ENCODE measurements at places on chromosomes 16 and 17.

- DNase-seq = peak; percentile 49
Measured at GRCh38 chr16:68264128-68265077, at the start of gene SLC7A6. Gene SLC7A6, plus strand, starts transcription at chr16:68264526. Its CDS starts 10,201 bp downstream, at chr16:68274727.

DNA sequence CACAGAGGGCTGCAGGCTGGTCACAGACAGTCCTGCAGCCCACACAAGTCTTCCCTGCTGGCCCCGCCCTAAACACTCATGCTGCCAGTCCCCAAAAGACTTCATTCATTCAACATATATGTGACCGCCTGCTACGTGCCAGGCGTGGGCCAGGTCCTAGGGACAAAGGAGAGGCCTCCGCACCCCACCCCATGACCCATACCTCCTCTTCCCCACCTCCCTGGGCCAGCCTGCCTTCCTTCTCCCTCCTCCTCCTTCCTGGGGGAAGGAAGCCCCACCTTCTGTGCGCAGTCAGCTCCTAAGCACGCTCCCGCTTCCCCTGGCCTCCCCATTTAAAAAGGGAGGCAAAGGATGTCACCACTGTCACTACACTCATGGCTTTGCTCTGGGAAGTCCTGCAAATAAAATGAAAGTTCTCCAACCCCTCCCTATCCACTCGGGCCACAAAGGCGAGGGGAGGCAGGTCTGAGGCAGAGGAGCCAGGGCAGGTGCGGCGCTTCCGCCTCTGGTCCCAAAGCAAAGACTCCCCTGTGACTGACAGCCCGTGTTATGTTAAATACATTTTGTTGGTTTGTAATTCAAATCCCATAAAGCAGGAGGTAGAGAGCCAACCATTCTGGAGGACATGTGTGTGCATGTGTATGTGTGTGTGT is 9.0 kb downstream of the DNAAF8 start:
- no peak for DNase-seq

GRCh38 chr17:50476545-50477315 is 1.9 kb upstream of the RSAD1 start:
- DNase-seq = peak; percentile 73

GRCh38 chr17:35769895-35770486 is 9.3 kb downstream of the C17orf50 start:
- DNase-seq = no peak

- DNase-seq = peak; percentile 85
Measured at GRCh38 chr17:28575126-28575795, 1.4 kb downstream of the ALDOC start.

- no peak for DNase-seq
Measured at GRCh38 chr16:13270602-13271001, 369.2 kb downstream of the SHISA9 start.

DNA sequence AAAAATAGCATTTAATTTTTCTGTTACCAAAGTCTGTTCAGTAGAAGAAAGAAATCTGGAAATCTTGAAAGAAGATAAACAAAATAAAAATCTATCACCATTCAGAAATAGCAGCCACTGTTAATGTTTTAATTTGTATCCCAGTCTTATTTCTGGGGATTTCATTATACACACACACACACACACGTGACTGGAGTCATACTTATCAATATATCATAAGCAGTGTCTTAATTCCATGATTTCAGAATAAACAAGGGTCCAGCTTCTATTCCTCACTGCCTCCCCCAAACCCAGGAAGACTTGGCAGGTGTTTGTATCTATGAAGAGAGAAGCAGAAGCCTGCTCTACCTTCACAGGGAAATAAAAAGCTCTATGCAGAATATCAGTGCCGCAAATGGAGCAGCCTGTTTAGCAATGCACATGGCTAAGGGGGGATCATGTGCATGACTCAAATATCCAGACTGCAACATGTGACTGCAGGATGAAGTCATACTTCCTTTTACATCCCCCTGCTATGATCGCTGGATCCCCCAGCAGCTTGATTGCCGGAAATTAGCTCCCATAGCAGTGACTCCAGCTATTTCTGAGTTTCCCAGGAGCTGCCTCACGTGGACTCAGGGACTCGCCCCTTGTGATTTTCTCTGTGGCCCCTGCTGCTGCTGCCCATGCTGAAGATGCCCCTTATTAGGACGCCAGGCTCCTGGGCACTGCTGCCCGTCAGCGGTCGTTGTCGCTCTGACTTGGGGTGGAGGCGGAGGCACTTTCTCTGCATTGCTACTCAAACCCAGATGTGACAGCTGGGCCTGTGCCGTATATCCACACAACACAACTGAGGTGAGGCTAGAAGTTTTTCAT is 341.0 kb downstream of the CPPED1 start:
- DNase-seq = no peak

DNA sequence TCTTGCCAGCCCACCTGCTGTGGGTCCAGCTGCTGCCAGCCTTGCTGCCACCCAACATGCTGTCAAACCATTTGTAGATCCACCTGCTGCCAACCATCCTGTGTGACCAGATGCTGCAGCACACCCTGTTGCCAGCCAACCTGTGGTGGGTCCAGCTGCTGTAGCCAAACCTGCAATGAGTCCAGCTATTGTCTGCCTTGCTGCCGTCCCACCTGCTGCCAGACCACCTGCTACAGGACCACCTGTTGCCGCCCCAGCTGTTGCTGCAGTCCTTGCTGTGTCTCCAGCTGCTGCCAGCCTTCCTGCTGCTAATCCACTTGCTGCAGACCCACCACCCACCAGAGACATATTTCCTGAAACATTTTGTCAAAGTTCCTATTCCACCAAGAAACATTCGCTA is 641 bp downstream of the KRTAP9-1 start:
- no peak for DNase-seq

GRCh38 chr17:33091271-33091670 is 99.6 kb downstream of the SPACA3 start:
- DNase-seq = no peak

GRCh38 chr17:37506678-37507077 is 17.0 kb downstream of the DUSP14 start:
- peak; percentile 86 for DNase-seq

DNA sequence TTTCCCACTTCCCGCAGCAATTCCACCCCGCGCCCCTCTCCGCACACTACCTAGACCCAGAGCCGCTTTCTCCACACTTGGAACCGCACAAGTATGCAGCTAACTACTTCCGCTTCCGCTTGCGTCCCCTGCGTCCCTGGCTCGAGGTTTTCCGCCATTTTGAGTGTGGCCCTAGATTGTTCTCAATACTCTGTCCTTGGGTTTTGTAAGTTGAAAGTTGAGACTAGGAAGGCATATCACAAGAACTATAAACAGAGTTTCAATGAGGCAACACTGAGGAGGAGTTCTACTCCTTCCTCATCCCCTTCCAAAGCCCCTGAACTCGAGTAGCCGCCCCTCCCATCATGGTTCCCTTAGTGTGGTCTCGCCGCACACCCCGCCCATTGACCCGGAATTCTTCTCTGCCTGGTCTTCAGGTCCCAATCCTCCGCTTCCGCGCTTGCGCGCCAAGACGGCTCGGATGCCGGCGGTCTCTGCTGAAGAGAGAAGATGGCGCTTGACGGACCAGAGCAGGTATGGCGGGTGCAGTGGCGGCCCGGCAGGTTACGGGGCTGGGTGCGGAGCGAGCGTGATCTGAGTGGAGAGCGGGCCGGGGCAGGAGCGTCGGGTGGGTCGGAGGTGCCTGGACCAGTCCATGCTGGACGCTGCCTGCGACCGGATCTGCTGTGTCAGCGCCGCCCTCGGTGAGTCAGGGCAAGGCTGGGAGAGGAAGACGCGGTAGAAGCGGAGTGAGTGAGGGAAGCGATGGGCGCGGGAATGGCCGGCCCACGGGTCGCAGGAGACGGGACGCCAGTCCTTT is at the start of the genes FTSJ3 and PSMC5:
FTSJ3 (minus strand) TSS at position 662 of the 799 bp plus-strand sequence. CDS start 761 bp downstream, outside the sequence.
PSMC5 (plus strand) TSS at position 430 of the 799 bp plus-strand sequence; CDS start at position 490, 60 bp downstream.
- DNase-seq = peak; percentile 99

DNA sequence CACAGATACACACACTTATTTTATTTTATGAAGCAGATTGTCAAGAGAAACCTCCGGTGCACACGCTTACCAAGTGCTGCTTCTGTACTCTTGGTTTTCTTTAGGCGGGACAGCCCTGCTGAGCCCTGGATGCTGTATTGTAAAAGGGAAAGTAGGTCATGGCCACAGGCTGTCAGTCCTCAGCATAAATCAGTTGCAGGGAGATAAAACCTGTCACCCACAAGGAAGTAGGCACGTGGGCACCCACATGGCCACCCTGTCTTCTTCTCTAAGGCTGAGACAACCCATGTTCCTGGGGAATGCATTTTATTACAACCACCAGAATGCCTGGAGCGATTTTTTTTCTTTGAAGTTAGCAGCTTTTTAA is 59.3 kb downstream of the ASIC2 start:
- peak; percentile 93 for DNase-seq

GRCh38 chr16:48824271-48824670 is 214.3 kb upstream of the N4BP1 start:
- DNase-seq = no peak

- DNase-seq = no peak
Measured at GRCh38 chr17:65433592-65433991, 127.9 kb downstream of the AXIN2 start.

DNA sequence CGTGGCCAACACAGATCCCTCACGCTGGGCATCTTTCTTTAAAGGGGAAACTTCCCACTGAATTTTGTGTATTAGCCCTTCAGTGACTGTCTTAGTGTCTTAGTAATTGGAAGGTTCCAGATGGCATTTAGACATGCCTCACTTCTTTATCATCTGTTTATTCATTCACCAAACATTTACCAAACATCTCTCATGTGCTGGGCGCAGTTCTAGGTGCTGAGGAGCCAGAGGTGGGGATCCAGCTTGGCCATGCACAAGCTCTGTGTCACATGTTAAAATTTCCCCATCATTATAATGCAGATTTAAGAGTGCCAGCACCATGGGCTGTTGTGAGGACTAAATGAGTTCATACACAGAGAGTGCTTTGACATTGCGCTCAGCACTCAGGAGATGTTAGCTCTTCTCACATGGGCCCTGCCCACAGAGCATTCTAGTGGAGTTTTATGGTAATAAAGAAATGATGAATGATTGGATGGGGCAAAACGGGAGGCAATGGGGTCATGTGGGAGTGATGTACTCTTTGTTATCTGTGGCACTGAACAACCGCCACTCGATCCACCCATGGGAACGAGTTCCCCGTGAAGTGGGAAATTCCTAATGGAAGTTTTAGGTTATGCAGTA is 119.7 kb downstream of the SNX29 start:
- no peak for DNase-seq

GRCh38 chr17:42078396-42079043 is 19.8 kb downstream of the ZNF385C start:
- no peak for DNase-seq

DNA sequence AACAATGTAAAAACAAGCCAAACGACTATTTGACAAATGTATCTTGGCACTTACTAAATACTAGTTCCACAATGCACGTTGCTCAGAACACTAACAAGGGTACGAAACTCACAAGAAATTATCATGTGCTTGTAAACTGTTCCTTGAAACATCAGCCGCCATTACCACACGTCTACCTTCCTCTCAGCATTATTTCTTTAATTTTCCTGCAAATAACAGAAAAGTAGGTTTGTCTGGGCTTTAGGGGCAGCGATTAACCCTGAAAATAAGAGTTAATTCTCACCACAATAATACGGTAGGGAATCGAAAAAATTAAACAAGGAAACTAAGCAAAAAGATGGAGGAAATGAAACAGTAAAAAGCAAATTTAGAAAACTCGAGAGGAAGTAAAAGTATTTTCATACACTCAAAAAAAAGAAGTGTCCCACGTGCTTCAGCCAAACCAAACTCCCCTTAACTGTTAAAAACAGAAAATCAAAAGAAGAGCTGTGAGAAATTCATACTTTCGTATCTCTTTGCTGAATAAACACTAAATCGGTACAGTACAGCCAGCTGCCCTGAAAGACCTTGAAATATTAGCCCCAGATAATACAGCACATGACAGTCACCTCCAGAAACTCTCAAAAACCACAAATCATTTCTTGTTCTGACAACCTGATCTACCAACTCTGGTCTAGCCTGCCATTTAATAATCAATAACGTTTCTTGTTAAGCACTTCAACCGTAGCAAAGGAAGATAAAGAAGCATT is 1.2 kb downstream of the ARHGAP17 start:
- DNase-seq = no peak

GRCh38 chr17:3602499-3602898 is 6.7 kb downstream of the TRPV1 start:
- peak; percentile 42 for DNase-seq

DNA sequence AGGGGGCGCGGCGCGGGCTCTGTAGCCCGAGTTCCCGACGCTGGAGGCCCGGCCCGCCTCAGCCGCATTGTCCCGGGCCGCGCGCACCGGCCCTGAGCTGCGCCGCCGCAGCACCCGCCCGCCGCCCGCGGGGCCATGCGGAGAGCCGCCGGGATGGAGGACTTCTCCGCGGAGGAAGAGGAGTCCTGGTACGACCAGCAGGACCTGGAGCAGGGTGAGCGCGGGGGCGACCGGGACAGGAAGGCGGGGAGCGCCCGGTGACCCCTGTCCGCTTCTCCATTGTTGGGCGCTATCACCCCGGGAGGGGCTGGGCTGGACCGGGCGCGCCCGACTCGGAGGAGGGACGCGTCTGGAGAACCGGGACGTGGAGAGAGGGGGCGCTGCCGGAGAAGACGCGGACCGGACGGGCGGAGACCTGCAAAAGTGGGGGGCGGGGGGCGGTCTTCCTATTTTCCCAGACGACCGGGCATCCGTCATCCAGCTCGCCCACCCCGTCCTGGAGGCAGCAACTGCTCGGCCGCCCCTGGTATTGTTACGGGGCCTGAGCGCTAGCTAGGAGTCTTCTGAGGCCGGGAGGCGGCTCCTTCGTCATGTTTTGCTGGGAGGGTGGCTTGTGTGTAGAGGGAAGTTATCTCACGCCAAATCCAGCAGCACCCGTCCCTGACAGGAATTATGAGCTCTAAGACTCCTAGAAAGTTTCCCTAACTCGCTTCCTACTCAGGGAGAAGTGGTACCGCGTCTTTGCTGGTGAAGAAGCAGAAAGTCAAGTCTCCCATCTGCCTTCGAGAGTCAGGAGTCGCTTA is 678 bp downstream of the CDR2L start:
- peak; percentile 67 for DNase-seq

GRCh38 chr16:48535831-48536613 is 74.0 kb downstream of the N4BP1 start:
- DNase-seq = no peak

GRCh38 chr17:4547118-4547906 is 7.9 kb downstream of the MYBBP1A start:
- no peak for DNase-seq

GRCh38 chr17:12599186-12599920 is 66.3 kb upstream of the MYOCD start:
- no peak for DNase-seq

- DNase-seq = no peak
Measured at GRCh38 chr16:50099957-50100648, 34.3 kb downstream of the HEATR3 start.

- no peak for DNase-seq
Measured at GRCh38 chr17:35981908-35982330, 622 bp upstream of the CCL16 start.

- DNase-seq = no peak
Measured at GRCh38 chr17:75019710-75020109, 7.2 kb downstream of the MRPL58 start.

GRCh38 chr17:57445772-57446472 is 189.6 kb downstream of the MSI2 start:
- no peak for DNase-seq

- DNase-seq = no peak
Measured at GRCh38 chr16:50519001-50519400, 29.2 kb upstream of the NKD1 start.

Data from cerebellar cortex (tissue), 1 donor.